Mesothelial cell of epicardium (in vitro differentiated cells): ENCODE measurements at places on chromosomes 1 and 21.

DNA sequence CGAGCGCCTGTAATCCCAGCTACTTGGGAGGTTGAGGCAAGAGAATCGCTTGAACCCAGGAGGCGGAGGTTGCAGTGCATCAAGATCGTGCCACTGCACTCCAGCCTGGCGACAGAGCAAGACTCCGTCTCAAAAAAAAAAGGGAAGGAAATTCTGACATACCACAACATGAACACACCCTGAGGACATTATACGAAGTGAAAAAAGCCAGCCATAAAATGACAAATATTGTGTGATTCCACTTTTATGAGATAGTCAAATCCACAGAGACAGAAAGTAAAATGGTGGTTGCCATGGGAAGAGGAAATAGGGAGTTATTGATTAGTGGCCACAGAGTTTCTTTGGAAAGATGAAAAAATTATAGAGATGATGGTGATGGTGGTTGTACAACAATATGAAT, 41.7 kb downstream of the EVI5 start:
- DNase-seq, result no peak

- no peak for DNase-seq
These were observed at the start of gene AGBL4 for GRCh38 chr1:50023292-50024159. Gene AGBL4, minus strand, starts transcription at chr1:50023954.

GRCh38 chr21:24032709-24033232, 1574.5 kb downstream of the MRPL39 start:
- DNase-seq, result no peak

DNA sequence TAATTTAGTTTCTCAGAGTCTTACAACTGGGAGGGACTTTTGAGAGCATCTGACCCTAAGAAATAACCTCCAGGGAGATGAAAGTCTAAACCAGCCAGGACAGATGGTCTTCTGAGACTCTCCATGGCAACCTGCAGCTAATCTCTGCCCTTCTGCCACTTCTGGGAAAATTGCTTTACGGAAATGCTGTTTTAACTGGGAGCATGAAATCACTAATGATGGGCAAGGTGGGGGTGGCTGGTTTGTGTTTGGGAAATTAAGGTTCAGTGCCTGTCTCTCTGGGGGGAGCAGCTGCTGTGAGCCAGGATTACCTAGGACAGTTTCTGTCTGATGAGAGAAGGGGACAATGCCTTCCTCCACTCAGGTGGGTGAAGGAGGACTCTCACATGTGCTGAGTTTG, 33.2 kb downstream of the ROR1 start:
- no peak for DNase-seq

DNA sequence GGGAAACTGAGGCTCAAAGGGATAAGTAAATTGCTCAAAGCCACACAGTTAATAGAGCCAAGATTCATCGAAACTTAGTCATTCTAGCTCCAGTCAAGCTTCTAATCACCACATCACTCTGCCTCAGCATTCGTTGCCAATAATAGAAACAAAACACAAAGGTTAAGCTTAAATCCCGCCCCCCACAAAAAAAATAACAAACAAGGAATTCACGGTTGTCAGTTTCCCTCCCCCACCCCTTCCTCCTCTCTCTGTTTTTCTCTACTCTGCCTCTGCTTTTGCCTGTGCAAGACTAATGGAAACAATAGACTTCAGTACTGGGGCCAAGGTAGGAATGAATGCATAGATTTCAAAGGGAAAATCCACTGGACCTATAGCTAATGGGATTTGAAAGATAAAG, 70.7 kb upstream of the ZNF644 start:
- no peak for DNase-seq

GRCh38 chr1:225828706-225829345, 18.9 kb downstream of the EPHX1 start:
- DNase-seq, result no peak

DNA sequence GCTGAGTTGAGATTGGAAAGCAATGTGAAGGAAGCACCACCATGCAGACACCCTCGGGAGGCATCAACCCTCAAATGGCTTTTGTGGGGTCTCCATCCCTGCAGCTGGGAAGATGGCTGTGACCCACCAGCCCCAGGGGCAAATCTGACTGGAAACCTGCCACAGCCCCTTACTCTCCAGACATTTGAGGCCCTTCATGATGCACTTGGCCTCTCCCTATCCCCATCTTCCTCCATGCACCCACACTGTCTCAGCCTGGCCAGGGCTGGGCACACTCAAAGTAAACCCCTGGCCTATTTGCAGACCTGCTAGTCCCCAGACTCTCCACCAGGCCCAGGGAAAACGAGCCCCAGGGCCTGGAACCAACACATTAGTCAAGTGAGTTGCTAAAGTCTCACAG, 205.2 kb downstream of the MATN1 start:
- peak; percentile 17 for DNase-seq

DNA sequence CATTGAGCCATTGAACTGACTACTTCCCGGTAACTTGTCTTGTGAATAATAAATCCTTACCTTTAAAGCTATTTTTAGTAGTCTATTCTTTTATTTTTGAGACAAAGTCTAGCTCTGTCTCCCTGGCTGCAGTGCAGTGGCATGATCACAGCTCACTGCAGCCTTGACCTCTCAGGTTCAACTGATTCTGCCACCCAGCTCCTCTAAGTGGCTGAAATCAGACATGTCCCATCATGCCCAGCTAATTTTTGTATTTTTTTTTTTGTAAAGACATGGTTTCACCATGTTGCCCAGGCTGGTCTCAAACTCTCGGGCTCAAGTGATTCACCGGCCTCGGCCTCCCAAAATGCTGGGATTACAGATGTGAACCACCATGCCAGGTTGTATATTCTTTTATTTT, 59.3 kb upstream of the PTGS2 start:
- no peak for DNase-seq
